Activated CD8-positive, alpha-beta memory T cell treated with anti-CD3 and anti-CD28 coated beads for 1 hour (primary cell): ENCODE measurements at places on chromosomes 5 and 9.
A peak's percentile ranks its signal among the peaks of the same experiment; 100 is the strongest.

GRCh38 chr5:74232276-74232675 is 408.3 kb downstream of the ENC1 start:
- DNase-seq = no peak

GRCh38 chr5:36202521-36202961 is 39.2 kb downstream of the NADK2 start:
- no peak for DNase-seq

DNA sequence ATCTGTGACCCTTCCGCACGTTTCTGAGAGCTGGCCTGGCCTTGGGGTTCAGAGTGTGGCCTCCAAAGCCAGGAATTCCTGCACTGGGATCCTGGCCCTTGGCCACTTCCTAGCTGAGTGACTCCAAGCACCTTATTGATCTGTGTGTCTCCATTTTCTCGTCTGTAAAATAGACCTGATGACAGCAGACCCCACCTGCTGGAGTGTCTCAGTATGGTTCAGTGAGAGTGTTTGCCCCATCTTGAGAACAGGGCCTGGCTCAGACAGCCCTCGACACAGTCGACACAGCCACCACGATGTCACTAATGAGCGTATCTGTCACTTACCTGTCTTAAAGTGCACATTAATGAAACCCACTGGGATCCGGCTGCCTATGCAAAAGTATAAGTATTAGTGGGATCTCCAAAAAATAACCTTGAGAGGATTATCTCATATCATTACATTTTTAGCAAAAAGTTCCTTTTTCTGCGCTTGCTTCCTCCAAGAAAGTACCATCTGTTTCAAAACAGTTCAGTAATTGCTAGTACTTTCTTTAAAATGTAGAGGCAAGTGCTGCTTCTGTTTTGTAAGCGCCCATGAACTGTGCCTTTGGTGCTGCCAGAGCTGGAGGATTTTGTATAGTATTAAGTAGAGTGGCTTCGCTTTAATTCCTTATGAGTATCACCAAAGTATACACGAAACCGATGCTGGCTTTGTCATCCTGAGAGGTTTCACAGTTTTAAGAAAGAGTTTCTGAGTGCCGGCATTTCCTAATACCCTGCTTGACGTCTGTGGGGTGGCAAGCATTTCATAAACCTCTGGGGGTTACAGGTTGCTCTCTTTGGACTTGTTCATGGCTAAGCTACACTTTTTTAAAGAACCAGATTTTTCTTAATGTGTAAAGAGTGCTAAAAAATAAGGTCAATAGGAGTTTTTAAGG is 31.7 kb downstream of the UBE2QL1 start:
- DNase-seq = no peak

GRCh38 chr9:33378121-33378795 is 24.1 kb downstream of the AQP7 start:
- no peak for DNase-seq

- DNase-seq = peak; percentile 44
Observed at GRCh38 chr5:172932313-172933017, 26.8 kb upstream of the RPL26L1 start.

DNA sequence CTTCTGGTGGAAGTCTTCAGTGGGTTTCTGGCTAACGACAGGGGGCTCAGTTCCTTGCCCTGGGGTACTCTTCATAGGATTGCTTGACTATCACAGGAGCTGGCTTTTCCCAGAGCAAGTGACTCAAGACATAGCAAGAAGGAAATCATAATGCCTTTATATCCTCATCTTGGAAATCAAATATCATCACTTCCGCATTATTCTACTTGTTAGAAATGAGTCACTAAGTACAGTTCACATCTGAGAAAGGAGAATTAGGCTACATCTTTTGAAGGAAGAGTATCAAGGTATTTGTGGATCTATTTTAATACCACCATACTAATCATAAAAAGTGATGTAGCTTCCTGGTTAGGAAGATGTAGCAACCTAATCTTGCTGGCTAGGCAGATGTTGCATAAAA is 148.2 kb upstream of the RAI14 start:
- no peak for DNase-seq

DNA sequence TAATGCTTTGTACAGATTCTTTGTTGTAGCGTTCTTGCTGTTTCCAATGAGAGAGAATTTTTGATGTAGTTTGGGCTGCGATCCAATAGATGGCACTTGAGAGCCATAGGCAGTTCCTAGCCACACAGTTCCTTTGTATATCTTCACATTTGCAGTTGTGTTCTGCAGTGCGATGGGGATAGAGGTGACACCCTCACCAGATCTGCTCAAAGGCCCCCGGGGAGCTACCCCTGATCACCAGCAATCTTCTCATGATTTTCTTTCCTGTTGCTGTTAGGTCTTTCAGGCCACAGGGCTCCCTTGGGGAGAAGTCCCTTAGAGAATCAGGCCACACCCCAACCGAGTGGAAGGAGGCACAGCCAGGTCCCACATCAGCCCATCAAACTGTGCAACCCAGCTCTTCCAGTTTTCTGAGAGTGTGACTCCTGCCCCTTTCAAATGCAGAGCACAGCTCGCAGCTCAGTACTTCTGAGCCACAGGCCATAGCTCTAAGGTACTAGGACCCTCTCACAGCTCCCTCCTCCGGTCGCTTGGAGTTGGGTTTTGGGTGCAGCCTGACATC is 353.7 kb downstream of the SLCO4C1 start:
- no peak for DNase-seq

- DNase-seq = no peak
Observed at GRCh38 chr5:139636207-139636792, 11.8 kb upstream of the CXXC5 start.

- no peak for DNase-seq
Observed at GRCh38 chr5:149665416-149666175, 64.5 kb upstream of the PPARGC1B start.
